H1 (cell line): ENCODE measurements at places on chromosomes 11 and 22. TPM values are rescaled to one million over a fixed set of nuclear protein-coding genes. Genes with fewer than 3 reads are reported as not detected.

DNA sequence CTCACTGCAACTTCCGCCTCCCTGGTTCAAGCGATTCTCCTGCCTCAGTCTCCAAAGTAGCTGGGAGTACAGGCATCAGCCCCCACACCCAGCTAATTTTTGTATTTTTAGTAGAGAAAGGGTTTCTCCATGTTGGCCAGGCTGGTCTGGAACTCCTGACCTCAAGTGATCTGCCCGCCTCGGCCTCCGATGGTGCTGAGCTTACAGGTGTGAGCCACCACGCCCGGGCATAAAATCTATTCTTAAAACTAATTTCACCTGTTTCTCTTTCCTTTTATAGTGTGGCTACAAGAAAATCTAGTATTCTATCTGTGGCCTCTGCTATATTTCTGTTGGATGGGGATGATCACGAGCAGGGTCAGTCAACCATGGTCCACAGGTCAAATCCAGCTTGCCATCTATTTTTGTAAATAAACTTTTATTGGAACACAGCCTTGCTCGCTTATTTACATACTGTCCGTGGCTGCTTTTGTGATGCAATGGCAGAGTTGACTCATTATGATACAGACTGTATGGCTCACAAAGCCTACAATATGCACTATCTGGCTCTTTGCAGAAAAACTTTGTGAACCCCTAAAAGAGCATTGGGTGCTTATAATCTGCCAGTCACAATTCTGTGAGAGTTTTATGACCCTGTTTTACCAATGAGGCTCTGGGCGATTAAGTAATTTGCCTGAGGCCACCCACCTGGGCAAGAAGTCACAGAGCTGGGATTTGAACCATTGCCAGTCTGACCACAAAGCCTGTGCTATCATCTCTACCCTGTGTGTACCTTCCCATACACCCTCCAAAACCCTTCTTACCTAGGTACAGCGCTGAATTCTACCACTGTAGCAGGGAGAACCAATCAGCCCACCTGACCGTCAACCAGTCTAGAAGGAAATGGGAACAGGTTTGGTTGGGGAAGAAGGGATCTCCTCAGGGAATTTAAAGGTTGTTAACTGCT is 28.3 kb downstream of the SLC1A2 start:
- DNase-seq = no peak

DNA sequence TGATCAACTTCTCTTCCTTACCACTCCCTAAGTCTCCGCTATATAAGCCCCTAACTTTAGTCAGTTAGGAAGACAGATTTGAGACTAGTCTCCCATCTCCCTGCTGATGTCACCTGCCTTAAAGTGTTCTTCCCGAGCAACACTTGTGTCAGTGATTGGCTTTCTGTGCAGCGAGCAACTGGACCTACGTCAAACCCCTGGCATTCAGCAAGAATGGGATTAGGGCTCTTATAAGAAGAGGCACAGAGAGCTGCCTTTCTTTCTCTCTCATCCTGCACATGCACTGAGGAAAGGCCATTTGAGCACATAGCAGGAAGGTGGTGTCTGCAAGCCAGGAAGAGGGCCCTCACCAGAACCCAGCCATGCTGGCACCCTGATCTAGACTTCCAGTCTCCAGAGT is 116.6 kb upstream of the THY1 start:
- no peak for DNase-seq

DNA sequence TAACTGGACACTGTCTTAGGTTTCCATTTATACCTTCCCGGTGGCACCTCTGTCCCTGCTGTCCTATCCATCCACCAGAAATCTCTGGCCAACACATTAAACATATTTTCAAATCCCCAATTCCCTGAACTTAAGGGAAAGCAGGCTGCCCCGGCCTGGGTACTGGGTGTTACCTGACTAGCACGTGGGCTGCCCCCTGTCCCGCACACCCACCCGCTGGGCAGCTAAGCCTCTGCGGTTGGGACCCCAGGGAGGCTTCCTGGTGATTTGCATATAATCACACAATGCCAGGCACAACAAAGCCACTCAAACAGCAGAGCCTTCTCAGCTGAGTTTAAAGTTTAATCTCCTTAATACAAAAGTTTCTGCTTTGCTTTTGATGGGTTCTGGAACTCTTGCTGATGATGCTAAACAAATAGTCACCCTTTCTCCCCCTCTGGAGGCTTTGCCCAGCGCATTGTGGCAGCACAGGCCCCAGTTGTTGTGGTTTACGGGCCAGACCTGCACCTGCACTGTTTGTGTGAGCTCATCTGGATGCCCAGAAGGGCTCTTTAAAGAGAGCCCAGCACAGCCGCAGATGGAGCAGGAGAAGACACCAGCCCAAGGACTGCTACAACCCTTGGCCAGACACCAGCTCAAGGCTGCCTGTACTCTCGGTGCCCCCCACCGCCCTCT is 59.9 kb upstream of the POU2AF1 start:
- DNase-seq = no peak

CCDC73 gene
- polyA plus RNA-seq = not detected in 2 replicates

GRCh38 chr11:60974726-60975125 is 3.2 kb downstream of the CD6 start:
- DNase-seq = no peak

GRCh38 chr11:120707098-120707497 is 195.6 kb downstream of the GRIK4 start:
- DNase-seq = no peak

GRCh38 chr11:35308157-35308556 is 111.2 kb downstream of the SLC1A2 start:
- DNase-seq = no peak

KCTD14 gene
- 15.2 and 24.9 TPM in 2 replicates for polyA plus RNA-seq

TCN2 gene
- 87.8 and 91.7 TPM in 2 replicates for polyA plus RNA-seq

DNA sequence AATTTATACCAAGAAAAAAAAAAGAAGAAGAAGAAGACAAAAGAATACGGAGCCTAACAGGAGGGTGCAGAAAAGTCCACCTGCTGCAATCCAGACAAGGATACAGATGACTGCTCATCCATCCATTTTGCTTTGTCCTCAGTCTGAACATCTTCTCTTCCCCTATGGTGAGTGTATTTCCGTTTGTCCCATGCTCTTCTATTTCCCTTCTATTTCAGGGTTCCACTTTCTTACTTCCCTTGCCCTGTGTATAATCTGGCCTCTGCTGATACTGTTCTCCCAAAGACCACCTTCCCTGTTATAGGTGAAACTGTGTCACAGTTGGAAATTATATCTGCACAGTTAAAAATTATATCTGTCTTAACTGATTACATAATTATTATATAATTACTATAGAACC is 48.7 kb upstream of the USP47 start:
- no peak for DNase-seq

- DNase-seq = no peak
Measured at GRCh38 chr11:86977441-86978050, 22.4 kb upstream of the FZD4 start.

KRTAP5-11 gene
- not detected in 2 replicates for polyA plus RNA-seq

GAL3ST3 gene
- polyA plus RNA-seq = 21.1 and 35.0 TPM in 2 replicates

BLID gene
- polyA plus RNA-seq = not detected in 2 replicates

- no peak for DNase-seq
Measured at GRCh38 chr11:15336021-15336420, 221.3 kb downstream of the INSC start.

NRIP3 gene
- polyA plus RNA-seq = 2.4 and 3.9 TPM in 2 replicates

DNA sequence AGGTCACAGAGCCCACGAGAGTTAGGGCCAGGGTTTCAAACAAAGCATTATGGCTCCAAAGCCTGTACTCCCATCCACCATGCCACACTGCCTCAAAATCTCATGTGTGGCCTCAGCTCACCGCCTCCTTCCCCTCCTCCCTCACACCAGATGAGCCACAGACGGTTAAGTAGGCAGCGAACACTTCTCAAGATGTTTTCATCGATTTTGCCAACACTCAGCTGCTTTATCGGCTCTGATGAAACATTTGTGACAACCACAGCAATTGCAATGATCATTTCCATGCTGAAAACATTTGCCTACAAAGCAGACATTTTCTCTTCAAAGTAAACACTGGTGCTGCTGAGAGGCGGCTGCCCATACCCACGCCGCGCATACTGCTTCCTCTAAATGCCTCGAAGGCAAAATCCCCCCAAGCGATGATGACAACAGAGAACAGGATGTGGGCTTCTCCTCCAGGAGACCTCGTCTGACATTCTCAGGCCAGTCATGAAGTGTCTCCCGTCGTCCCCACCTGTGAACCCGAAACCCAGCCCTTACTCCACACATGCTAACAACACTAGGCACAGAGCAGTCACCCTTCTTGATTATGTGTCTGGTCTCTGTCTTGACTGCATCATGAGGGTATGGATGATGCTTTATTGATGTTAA is 599.2 kb downstream of the SOX6 start:
- DNase-seq = no peak

DNA sequence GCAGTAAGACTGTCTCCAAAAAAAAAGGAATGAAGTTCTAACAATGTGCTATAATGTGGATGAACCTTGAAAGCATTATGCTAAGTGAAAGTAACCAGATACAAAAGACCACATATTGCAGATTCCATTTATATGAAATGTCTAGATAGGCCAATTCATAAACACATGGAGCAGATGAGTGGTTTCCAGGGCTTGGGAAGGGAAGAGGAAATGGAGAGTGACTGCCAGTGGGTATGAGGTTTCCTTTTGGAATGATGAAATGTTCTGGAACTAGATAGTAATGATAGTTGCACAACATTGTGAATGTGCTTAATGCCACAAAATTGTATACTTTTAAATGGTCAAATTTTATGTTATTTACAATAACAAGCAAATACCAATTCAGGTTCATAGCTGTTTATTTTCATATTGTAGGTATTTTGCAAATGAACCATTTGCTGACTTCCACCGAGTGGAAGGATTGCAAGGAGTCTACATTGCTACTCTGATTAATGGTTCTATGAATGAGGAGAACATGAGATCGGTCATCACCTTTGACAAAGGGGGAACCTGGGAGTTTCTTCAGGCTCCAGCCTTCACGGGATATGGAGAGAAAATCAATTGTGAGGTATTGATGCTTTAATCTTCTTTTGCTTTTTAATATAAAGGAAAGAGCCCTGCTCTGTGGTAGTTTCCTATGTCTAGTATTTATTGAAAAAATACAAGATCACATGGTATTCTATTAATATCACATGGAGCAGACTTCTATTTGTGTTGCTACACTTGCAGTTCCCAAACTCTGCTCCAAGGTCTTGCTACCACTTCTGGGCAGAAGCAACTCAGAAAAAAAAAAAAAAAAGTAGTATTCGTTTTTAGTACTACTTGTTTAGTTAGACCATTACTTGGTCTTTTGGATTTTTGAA is 67.7 kb upstream of the SORL1-AS1 start:
- no peak for DNase-seq

BAIAP2L2 gene
- polyA plus RNA-seq = 10.0 and 13.9 TPM in 2 replicates

DNA sequence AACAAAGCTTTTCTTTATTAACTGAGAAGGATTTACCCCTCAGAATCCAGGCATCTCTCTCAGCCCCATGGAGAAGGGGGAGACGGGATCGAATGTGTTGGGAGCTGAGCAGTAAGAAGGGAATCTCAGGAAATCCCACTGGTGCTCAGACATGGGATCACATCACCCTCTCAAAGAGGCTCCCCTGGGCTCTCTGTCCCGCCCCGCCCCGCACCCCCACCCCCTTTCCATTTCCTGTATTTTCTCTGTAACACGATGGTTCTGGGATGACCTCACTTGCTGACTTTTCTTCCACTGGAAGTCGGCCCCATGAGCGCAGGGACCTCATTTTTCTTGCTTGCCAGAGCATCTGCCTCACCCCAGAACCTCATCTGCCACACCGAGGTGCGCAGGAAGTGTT is 100.0 kb downstream of the RPS6KA4 start:
- no peak for DNase-seq

DNA sequence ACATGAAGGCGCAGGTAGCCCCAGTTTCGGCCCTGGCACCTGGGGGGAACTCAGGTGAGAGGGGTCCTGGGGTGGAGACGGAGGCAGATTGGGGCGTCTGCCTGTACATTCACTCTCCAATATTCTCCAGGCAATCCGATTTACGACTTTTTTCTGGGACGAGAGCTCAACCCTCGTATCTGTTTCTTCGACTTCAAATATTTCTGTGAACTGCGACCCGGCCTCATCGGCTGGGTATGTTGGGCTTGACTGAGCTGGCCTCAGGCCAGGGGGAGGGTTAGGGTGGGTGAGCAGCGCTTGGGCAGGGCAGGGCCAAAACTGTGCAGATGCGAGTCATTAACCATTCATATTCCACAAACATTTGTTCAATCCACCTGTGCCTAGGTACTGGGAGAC is 1.7 kb downstream of the TM7SF2 start:
- DNase-seq = no peak

RASL10A gene
- 1.1 and 1.6 TPM in 2 replicates for polyA plus RNA-seq

DNA sequence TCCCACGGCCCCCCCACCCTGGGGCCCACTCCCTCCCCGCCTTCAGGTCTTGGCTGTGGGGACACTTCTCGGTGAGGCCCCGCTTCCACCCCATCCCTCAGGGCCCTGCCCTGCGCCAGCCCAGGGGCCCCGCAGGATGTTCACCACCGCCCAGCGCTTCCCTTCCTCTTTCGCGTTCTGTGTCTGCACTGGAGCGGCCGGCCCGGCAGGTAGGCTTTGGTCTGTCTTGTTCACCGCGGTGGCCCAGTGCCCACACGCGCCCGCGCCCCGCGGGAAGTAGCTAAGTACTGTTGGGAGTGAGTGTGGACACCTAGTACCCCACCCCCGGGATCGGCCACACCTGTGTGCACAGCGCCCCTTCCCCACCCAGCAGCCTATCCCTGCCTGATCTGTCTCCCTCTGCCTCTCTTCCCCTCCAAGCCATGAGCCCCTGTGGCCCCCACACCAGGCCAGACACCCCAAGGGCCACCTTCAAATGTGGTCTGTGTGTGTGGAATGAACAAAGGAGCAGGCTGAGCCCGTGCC is 85.4 kb downstream of the WNT7B start:
- DNase-seq = no peak

GGTLC3 gene
- polyA plus RNA-seq = not detected in 2 replicates

- DNase-seq = no peak
Measured at GRCh38 chr22:23054531-23055257, 15.6 kb upstream of the GNAZ start.

DNA sequence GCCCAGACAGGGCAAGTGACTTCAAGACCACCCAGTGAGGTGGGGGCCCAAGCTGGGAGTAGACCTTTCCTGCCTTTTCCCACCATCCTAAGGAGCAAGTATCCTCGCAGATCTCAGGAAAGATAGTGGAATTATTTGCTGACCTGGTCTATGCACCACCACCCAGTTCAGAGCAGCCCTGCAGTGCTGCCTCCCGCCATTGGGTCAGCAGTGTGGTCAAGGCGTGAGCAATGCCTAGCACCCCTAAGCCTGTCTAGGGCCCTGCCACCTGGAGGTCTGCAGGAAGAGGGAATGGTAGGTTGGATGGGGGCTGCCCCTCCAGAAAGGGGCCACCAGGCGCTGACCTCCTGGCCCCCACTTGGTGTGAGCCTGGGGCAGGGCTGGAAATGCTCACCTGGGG is 6.5 kb downstream of the MTFP1 start:
- no peak for DNase-seq

MRGPRD gene
- not detected in 2 replicates for polyA plus RNA-seq

GRCh38 chr11:41051919-41052635 is 407.4 kb downstream of the LRRC4C start:
- no peak for DNase-seq
